Prostate gland (tissue), 2 donors: ENCODE measurements at places on chromosomes 11 and 22. TPM values are rescaled to one million over a fixed set of nuclear protein-coding genes. Genes with fewer than 3 reads are reported as not detected.
A peak's percentile ranks its signal among the peaks of the same experiment; 100 is the strongest.

Gene IGF2
- total RNA-seq, result 4.1 TPM

Gene HOATZ
- not detected for total RNA-seq

Gene OR5P2
- 0.91 TPM for total RNA-seq

Gene NRXN2
- 0.46 TPM for total RNA-seq

DNA sequence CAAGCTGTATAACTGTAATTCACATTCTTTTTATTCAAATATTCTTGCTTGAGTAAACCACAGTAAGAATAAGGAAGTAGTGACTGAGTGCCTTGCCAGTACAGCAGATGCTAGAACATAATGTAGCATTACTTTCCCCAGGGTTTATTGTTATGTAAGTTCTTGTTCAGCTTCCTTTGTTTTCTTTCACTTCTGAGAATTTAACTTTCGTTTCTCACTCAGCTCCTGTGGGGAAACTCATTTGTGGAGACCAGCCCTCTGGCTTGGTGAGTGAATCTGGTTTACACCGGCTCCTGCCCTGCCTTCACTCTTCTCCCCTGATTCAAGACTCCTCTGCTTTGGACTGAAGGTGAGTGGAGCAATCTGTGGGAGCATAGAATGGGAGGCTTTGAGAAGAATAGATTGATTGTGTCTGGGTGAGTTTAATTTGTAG, at the start of gene TRIM22:
Gene TRIM22 (plus strand): TSS at position 240 of the 433 bp plus-strand sequence. CDS start 6,443 bp downstream, outside the sequence.
- DNase-seq, result peak; percentile 38

- DNase-seq, result no peak
Observed at GRCh38 chr11:120869097-120869496, 154.8 kb upstream of the TBCEL start.

- DNase-seq, result no peak
Observed at GRCh38 chr11:43515090-43515489, 156.4 kb downstream of the TTC17 start.

DNA sequence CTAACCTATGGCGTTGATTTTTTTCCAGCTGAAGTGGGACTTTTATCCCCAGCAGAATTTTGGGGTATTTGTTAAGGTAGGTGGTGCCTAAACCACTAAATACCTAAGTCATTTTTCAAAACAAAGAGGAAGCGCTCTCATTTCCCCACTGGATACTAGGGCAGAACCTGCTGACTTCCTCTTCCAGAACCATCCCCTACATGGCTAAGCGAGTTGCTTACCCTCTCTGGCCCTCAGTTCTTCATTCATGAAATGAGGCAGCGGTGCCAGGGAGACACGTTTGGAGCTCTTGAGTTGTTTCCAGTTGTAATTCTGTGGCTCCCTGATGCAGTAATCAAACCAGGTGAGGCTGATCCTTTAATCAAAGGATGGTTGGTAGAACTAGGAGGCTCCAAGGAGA, 10.0 kb upstream of the MTMR3 start:
- no peak for DNase-seq

DNA sequence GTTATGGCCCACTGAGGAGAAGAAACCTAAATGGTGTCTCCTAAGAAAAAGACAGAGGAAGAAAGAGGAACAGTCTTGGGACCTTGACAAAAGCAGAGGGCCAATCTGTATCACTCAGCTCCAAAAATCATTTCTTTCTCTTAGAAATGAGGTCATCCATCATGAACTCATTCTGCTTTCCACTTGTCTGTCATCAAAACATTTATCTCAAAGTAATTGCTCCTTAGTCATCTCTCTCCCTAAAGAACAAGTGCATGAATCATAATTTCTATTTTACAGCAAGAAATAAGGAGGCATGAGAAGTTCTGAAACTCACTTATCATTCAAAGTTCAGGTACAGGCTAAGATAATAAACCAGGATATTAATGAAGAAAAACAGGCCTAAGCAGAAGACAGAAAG, 375.6 kb downstream of the KCNA4 start:
- no peak for DNase-seq

DNA sequence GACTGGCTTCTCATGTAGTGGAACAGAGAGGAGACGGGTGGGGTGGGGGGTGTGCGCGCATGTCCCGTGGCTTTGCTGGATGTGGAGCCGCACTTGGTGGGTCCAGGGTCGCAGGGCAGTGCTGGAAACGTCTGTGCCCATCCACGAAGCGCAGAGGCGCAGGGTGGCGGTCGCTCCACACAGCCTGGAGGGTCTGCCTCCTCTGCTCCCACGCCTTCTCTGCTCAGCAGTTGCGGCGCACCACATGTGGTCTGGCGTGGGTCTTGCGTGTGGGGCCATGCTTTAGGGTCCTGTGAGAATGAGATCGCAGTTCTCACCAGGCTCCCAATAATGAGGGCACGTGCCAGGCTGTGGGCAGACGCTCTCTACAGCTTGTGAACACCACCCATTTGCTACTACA, 50.7 kb downstream of the MUC6 start:
- no peak for DNase-seq

- DNase-seq, result no peak
Observed at GRCh38 chr11:26480041-26480440, 92.0 kb downstream of the MUC15 start.

GRCh38 chr22:33328789-33329296, 270.7 kb upstream of the SYN3 start:
- no peak for DNase-seq

DNA sequence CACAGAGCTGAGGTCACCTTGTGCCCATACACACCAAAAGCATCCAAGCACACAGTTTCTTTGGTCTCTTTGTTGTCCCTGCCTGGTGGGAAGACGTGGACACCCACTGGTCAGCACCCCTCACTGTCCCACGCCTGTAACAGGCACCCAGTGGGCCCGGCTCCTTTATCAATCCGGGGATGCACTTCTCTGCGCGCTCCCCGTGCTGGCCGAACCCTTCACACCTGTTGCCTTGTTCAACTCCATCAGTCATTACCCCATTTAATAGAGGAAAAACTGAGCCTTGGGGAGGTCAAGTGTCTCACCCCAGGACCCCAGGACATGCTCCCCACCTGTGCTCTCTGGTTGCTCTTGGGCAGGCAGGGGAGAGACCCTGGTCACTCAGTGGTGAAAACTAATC, 49.7 kb upstream of the FGF3 start:
- no peak for DNase-seq

GRCh38 chr22:23471698-23472097, 108.4 kb downstream of the IGLL1 start:
- DNase-seq, result no peak

DNA sequence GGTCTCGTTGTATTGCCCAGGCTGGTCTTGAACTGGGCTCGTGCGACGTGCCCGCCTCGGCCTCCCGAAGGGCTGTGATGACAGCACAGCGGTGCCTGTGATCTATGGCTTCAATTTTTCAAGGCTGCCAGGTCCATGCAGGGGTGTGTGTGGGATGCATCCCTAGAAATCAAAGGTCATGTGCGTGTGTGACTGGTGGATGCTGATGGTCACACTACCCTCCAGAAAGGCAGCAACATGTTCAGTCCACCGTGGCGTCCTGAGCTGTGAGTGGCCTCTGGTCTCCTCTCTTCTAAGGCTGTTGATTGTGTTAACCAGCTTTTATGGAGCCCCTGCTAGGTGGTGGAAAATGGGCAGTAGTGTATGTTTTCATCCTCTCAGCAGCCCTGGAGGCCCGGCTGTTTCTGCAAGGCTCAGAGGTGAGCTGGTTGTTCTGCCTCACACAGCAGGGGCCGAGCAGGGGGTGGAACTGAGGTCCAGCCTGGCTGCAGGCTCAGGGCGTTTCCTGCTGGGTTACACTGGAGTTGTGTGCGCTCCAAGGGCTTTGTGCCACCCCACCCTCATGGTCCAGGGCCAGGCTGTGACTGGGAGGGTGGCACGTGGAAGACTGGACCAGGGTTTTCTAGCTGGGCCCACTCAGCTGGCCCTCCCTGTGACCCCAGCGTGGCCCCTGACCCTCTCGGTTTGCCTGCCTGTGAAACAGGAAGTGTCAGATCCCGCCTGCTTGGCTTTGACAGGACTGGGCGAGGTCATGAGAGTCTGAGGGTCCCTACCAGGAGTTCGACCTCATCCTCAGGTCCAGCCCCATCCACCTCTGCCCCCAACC, 7.7 kb downstream of the BIK start:
- DNase-seq, result no peak

- no peak for DNase-seq
Observed at GRCh38 chr11:80466570-80466969, 1025.7 kb upstream of the TENM4 start.

GRCh38 chr11:119844808-119845207, 115.8 kb upstream of the NECTIN1 start:
- no peak for DNase-seq

DNA sequence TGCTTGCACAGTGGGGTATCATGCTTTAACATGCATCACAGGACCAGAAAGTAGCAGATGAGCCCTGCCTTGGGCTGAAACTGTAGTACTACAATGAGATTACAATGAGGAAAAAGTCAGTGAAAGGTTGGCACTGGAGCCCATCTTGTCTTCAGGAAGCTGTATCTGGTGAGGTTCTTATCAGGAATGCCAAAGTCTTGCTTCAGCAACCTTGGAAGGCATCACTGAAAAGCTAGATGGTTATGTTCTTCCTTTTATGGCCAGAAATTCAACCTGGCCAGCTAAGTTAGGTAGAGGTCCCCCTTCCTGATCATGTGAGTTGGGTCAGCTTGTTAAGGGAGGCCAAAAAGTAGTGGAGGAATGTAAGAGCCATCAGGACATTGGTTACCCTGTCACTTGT, 254.0 kb upstream of the FAT3 start:
- DNase-seq, result no peak

DNA sequence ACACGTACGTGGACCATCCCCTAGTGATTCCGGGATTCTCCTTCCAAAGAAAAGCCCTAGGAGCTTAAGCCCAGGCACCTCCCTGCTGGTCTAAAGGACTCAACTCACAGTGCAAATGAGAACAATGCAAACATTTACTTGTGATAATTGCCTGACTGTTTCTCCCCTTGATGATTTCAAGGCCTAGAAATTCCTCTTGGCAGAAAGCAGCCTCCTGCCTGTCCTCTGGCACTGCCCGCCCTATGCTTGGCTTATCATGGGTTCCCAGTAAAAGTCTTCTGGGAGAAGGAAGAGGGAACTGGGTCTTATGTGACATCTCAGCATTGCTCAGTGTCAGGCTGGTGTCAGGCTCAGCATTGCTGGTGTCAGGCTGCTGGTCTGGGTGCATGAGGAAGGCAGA, 351.8 kb downstream of the SHANK2 start:
- no peak for DNase-seq

DNA sequence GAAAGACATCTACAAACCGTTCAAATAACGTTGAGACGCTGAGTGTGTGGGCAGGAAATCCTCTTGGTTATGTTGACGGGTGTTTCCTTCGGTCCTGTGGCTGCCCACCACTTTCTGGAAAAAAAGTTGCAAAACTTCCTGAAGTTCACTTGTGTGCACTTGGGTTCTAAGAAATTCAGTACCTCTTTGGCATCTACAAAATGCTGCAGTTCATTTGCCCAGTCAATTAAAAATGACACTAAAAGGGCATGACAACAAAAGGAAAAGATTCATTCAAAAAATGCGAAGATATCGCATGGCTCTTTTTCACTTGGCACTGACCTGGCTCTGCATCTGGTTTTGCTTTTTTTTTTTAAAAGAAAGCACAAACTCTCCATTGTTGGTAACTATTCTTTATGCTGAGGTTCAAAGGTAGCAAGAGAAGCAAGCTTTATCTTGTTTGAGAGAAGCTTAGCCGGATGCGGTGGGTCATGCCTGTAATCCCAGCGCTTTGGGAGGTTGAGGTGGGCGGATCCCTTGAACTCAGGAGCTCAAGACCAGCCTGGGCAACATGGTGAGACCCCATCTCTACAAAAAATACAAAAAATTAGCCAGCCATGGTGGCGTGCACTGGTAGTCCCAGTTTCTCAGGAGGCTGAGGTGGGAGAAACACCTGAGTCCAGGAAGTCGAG, 10.6 kb upstream of the XBP1 start:
- no peak for DNase-seq

DNA sequence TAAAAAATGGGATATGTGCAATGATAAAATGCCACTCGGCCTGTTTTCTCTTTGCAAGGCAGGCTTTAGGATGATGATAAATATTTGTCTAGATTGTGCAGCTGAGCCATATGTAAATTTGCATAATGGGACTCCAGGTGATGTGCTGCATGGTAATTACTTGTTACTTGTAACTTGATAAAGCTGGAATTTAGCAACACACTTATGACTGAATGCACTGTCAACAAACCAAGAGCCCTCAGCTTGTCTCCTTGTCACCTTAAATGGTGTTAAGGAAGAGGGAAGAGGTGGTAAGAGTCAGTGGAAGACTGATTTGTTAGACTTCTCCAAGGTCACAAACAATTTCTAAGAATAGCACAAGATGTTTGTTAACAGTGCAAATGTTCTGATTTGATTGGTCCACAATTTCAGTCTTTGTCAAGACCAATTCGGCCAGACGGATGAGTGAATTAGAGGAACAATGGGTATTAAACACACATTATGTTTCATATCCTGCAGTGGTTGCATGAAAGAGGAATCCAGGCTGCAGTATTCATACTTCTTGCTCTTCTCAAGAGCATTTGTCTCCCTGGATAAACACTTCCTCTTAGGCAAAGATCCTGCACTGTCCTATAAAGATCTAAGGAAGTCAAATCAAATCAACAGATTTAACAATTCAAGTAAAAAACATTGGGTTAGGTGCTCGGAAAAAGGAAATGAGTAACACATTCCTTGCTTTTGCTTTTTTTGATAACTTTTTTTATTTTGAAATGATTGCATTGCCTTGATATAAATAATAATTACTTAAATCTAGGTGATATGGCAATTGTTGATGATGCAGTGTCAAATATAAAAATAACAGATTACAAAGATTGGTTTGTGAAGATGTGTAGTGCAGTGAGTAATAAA, 448.3 kb upstream of the DDI1 start:
- DNase-seq, result no peak

DNA sequence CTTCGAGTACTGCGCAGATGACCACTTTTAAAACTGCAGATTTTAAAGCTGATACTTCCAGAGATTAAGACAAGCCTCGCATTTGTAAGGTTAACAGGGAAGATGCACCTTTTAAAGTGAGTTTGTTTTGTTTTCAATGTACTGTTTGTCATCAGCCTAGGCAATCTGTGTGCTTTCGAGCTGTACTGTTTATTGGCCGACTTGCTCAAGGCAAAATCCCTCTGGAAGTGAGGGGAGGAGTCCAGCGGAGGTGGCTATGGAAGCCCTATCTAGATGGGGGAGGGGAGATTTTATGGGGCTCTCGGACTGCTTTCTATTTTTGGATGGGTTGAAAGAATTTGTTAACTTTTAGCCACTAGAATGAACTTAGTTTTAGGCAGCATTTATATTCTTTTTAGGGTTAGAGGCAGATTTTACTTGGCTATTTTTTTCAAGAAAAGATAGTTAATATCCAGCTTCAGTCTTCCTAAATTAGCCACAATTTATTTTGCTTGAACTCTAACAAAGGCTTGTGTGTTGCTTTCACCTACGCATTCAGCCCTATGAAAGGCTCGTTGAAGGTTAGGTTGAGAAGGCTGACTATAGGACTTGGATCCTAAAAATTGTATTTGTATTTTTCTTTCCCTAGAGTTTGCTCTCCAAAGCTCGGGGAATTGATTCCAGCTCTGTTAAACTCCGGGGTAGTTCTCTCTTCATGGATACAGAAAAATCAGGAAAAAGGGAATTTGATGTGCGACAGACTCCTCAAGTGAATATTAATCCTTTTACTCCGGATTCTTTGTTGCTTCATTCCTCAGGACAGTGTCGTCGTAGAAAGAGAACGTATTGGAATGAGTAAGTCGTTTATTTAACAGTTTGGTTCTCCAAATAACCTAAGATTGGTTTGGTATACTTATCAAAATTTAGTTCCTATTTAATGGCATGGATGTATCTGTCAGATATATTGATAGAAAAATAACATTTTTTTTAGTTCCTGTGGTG, 2.1 kb downstream of the WEE1 start:
- DNase-seq, result peak; percentile 75
